NCI-H345 (cell line): ENCODE measurements at places on chromosomes 16 and 17.
A peak's percentile ranks its signal among the peaks of the same experiment; 100 is the strongest.

GRCh38 chr16:74939688-74940087 is 45.2 kb downstream of the WDR59 start:
- no peak for DNase-seq

- no peak for DNase-seq
Observed at GRCh38 chr16:19645557-19645981, 72.5 kb downstream of the KNOP1 start.

- no peak for DNase-seq
Observed at GRCh38 chr17:77610972-77611521, 347.5 kb upstream of the TNRC6C start.

DNA sequence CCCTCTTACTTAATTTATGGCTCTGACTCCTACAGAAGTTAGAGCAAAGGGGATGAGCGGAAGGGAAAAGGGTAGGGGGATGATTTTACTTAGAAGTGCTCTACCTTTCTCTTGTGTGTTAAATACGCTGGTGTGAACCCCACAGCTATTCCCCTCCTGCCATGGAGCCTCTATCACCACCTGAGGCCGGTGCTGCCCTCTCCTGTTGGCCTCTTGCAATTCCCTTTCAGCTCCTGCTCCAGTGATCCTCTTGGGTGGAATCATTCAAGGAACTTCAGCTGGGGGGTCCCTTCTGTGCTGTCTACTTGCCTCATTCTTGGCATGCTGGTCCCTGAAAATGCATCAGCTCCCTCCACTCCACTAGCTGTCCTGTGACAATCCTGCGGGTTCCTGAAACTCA is 41.8 kb upstream of the CDH8 start:
- no peak for DNase-seq

DNA sequence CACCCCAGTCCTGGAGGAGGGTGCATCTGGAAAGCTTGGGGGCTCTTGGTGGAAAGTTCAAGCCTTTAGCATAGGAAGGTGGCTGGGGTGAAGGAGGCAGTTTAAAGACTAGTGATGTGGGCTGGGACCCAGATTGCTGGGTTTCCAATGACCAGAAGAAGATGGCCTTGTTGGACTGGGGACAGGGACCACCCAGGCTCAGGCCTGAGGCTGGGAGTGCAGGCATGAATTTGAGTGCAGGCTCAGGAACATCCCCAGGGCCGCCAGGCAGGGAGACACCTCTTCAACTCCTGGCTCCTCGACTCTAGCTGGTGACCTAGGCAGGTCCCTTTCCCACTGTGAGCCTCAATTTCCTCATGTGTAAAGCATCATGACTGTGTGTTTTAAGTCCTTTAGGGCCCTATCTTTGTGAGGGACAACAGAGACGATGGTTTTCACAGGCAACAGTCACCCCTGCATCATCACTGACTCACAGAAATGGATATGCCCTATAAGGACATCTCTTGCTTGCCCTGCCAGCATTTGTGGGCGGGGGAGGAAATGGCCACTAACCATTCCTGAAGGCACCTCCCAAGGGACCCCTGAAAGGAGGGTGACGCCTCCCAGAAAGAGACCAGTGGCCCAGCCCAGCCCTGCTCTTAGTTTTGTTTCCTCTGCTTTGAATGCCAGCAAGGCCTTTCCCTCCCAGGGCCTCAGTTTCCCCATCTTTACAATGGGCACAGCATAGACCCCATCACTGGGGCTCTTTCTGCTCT is 11.1 kb downstream of the NLRC5 start:
- DNase-seq = no peak

DNA sequence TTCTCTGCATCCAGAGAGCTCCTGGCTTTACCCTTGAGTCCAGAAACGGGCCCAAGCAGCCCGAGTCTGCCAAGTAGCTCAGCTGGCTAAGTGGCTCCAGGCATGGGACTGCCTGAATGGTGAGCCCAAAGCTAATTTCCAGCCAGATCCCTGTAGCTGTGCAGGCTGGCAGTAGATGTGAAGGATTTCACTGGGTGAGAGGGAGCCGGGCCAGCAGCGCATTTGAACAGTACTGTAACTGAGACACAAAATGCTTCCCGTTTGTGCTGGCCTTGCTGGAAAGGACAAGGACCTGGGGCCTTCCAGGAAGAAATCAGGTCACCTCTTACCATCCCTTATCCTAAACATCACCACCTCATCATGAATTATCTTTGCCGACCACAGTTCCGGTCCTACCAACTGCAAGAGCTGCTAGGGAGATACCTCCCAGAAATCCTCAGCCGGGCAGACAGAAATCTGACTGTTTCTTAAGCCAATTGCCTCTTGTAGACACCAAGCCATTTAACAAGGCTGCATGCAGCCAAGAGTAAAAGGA is 3.7 kb downstream of the TIMP2 start:
- DNase-seq = no peak

DNA sequence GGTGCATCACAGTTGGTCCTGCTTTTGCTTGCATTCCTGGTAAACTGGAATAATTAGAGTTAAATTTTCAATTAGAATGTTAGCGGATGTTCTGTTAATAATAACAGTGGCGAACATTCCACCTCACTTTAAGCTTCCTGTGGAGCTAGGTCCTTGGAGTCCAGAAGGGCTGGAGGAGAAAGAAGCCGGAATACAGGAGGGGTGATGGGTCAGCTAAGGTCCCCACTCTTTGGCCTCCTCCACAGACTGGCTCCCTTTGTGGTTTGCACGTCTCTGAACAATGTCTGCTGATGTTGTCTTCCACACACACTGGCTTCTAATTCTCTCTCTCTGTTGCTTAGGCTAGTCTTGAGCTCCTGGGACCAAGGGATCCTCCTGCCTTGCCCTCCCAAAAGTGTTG is 35.0 kb upstream of the ETV4 start:
- DNase-seq = no peak

GRCh38 chr16:31277659-31278260 is 18.0 kb downstream of the ITGAM start:
- DNase-seq = no peak

DNA sequence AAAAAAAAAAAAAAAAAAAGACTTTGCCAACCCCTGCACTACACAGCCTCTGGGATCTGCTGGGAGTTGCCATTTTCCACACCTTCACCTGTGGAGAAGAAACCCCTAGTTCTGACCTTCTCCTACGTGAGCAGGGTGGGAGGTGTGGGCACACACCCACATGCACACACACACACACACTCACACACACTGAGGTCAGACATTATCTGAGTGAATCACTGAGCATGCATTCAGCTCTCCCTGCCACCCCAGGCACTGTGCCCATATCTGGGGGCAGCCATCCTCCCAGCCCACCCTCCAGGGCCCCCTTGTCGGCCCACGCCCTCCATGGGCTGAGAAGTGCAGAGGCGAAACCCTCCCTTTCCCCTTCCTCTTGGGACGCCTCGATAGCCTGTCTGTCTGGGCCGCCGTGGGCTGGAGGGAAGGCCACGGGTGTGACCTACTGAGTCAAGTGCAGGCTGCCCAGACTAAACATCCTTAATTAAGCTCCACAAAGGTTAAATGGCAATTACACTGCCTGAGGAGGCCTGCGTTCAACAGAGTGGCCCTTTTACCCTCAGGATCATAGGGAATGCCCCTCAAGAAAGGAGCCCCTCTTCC is 143.8 kb downstream of the C16orf95 start:
- DNase-seq = no peak

DNA sequence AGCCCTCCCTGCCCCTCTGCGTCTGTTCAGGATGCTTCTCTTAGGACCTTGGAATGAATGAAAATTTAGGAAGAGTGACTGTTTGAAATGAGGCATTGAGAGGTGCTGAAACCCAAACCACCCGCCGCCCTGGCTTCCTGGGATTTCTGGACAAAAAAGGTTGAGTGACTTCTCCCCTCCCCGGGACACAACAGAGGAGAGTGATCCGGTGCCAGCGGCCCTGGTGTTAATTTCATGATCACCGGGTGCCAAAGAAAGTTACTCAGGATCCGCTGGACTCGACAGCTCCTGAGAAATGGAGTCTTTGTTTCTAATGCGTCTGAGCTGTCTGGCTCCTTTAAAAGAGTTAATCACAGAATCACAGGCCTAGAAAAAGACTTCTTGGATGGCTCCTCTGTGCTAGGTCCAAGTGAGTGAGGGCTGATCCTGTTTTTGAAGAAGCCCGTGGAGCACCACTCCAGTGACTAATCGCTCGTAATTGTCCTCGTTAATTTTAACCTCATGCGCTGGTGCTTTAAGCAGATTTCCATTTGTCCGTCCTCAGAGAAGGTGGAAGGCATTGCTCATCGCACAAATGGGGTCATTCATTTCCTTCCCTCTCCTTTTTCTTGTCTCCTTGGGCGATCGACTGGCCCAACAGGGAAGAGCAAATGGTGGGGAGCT is 144.4 kb upstream of the ZFHX3 start:
- DNase-seq = no peak

GRCh38 chr17:4899341-4900230 is at the start of gene C17orf107:
Gene C17orf107 (plus strand): TSS chr17:4899536. CDS start chr17:4899763, 227 bp downstream.
- DNase-seq = no peak

- DNase-seq = peak; percentile 94
Observed at GRCh38 chr17:79851461-79851817, 12.2 kb upstream of the CBX4 start.

DNA sequence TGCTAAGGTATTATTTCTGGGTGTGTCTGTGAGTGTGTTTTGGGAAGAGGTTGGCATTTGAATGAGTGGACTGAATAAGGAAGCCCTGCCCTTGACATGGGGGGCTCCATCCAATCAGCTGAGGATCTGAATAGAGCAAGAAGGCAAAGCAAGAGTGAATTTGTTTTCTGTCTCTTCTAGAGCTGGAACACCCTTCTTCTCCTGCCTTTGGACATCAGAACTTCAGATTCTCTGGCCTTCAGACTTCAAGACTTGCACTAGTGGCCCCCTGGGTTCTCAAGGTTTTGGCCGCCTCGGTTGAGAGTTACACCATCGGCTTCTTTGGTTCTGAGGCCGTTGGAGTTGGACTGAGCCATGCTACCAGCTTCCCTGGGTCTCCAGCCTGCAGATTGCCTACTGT is 448.6 kb downstream of the SHISA9 start:
- no peak for DNase-seq

GRCh38 chr16:874366-875181 is 74.0 kb upstream of the GNG13 start:
- no peak for DNase-seq

GRCh38 chr17:44930667-44931066 is 15.4 kb upstream of the GFAP start:
- no peak for DNase-seq

GRCh38 chr17:58488428-58488890 is 251 bp upstream of the HSF5 start:
- no peak for DNase-seq

DNA sequence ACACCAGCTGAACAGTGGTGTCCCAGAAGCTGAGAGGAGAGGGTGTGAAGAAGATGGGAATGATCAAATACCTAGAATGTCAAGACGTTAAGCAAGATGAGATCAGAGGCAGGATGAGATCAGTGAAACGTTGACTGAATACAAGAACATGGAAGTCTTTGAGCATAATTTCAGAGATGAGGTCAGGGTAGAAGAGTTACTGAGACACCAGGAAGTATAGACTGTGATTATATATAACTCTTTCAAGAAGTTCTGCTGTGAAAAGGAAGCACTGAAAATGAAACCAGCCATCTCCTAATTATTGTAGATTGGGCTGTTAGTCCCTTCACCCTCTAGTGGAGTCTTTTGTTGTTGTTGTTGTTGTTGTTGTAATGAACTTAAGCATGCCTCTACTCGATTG is 9.1 kb downstream of the SHCBP1 start:
- DNase-seq = no peak

DNA sequence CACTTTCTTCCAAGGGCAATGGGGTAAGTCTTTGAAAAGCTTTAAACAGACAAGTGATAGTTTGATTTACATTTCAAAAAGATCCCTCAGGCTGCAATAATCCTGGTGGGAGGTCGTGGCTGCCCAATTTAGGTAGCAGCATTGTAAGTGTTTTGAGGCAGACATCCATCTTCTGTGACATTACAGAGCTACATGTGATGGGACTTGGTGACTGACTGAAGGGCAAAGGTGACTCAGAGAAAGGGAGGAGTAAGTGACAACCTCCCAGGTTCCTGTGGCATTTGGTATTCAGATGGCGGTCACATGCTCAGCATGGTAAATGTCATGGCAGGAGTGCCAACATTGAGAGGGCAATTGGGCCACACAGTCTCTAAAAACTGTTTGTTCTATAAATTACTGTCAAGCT is 26.5 kb downstream of the STAT3 start:
- no peak for DNase-seq

DNA sequence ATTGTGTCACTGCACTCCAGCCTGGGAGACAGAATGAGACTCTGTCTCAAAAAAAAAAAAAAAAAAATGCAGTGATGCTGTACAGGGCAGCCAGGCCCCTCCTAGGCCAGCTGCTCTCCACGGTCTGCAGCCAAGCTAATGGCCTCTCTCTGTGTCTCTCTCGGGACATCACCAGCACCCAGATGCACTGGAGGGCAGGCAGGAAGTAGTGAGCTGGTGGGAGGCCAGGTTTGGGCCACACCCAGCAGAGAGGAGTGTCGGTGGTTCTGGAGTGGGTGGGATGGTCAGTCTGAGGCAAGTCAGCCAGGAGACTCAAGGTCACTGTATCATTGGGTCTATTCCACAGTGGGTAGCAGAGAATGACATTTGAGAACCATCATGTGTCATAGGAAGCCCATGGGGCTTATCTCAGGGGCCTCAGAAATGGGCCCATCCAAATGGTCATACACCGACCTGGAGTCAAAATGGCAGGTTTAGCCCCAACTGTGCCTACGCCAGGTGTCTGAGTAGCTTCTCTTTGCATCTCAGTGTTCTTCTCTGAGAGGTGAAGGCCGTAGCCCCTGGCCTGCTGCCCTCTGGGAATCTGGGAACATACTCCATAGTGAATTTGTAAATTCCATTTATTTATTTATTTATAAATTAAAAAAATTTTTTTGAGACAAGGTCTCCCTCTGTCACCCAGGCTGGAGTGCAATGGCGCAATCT is 22.7 kb downstream of the WNT9B start:
- no peak for DNase-seq

DNA sequence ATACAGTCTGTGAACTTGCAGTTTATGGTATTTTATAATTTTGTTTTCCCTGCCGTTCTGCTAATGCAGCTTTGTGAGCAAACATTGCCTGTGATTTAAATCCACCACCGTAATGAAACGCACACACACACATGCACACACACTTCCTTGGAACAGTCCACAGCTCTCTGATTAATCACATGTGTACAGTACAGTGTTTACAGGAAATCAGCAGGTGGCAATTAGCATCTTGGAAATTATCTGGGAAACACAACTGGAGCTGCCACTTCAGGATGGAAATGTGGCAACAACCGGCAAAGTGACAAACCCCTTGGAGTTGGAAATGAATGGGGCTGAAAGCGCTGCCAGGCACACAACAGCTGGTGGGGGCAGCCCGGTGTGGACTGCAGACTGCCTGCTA is 12.9 kb upstream of the ZKSCAN2 start:
- no peak for DNase-seq

DNA sequence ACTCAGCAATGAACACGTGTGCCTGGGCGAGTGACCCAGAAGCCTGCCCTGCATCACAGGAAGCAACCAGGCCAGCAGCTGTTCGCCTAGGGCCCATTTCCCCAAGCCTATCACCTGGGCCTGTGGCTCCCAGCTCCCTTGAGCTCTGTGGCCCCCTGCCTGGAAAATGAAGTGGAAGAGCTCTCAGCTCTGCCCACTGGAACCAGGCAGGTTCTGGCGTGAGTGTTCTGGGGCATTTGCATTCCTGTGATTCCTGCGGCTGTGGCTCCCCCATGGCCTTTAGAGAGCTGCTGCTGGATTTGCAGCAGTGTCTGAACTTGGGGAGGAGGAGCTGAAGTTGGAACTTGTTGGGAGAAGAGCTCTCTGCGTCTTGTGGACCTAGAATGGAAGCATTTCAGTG is 22.8 kb downstream of the PGS1 start:
- no peak for DNase-seq

GRCh38 chr16:56691885-56692284 is 9.6 kb downstream of the MT1X start:
- DNase-seq = peak; percentile 14
